Left ventricle myocardium inferior (tissue), 1 donor: ENCODE measurements at places on chromosomes 13 and 19. TPM values are rescaled to one million over a fixed set of nuclear protein-coding genes. Genes with fewer than 3 reads are reported as not detected.

DNA sequence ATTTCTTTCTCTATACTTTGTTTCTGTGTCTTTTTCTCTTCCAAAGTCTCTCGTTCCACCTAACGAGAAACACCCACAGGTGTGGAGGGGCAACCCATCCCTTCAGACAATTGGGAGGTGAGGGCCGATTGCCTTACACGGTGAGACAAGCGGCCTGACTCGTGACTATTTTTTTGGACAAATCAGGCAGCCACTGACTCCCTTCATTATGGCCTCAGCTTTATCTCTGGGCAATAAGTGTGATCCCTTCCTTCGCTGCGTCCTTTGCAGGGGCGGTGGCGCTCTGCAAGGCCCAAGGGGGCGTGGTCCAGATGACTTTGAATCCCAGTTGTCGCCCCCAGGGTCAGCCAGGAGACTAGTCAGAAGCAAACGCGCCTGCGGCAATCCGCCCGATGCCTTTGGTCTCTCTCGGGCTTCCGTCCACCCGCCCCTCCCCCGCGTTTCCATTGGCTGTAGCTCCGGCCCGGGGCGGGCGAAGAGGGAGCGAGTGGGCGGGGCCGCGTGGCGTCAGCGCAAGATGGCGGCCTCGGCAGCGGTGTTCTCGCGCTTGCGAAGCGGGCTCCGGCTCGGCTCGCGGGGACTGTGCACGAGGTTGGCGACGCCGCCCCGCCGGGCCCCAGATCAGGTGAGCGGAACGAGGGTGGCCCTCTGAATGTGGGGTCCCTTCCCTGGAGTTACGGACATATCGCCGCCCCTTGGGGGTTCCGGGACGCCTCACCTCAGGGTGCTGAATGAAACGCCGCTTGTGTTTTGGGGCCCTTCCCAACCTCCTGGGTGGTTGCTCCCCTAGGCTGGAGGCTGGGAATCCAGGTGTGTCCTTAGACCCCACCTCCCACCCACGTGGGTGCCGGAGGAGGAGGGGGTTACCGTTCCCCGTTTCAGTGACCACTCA lies at the start of gene TIMM50:
Gene TIMM50, plus strand, starts transcription at position 502 of the 892 bp plus-strand sequence. Its CDS starts 16 bp downstream, at position 518.
- peak; percentile 99 for DNase-seq

DNA sequence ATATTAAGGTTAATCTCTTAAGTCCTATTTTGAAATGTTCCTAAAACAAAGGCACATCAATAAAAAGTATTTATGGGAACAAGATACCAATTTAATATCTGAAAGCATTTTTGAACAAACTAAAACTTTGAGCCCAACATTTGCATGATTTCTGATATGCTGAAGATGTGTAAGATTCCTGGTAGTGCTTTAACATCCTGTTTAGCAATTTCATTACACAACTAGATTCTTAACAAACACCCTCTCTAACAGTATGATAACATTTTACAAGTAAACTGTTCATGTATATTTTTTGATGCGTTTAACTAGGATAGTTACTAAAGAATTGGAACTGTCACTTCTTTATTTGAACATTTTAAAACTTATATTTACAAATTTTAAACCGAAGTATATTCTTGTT lies 63.9 kb downstream of the DACH1 start:
- DNase-seq, result no peak

Gene FAAP24
- 0.49 TPM for total RNA-seq

Gene ACP7
- total RNA-seq, result not detected

GRCh38 chr19:55441692-55442321 lies 1.3 kb downstream of the SHISA7 start:
- DNase-seq, result no peak

- no peak for DNase-seq
Measured at GRCh38 chr19:10102787-10103236, 334 bp upstream of the ANGPTL6 start.

DNA sequence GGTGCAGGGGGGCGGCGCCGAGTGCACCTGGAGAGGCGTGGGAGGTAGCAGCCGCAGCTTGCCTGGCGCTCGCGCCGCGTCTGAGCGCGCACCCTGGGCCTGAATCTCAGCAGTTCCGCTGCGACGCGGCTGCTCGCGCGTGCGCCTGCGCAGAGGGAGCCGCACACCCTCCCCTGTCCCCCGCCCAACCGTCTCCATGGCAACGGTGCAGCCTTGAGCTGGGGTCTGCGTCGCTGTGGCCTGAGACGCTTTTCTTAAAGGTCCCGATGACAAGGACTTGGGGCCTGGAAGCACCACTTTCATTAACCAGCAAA lies at the start of gene PNMA8B:
Gene PNMA8B, minus strand, starts transcription at position 82 of the 314 bp plus-strand sequence. CDS start 402 bp downstream, outside the sequence.
- peak; percentile 63 for DNase-seq

DNA sequence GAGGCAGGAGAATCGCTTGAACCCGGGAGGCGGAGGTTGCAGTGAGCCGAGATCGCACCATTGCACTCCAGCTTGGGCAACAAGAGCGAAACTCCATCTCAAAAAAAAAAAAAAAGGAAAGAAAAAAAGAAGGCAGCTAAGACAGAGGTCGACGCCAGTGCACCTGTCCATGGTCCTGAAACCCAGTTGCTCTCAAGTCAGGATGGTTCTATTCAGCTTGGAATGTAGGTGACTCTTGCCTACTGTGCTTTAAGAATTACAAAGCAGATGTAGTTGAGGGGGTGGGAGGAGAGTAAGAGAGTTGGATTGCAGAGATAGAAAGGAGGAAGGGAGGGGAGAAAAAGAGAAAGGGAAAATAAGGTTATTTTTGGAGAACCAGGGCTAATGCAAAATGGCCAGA lies 18.7 kb downstream of the CACNG7 start:
- no peak for DNase-seq

DNA sequence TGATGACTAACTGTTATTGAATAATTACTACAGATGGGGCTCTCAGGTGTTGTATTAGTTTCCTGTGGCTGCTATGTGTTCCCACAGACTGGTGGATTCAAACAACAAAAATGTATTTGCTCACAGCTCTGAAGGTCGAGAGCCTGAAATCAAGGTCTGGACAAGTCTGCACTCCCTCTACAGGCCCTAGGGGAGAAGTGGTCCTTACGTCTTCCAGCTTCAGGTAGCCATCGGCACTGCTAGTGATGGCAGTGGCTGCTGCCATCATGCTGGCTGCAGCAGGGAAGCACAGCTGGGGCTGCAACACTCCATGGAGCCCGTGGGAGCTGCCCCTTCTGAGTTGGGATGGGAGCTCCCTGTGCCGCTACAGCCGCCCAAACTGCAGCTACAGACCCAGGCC lies 1.9 kb downstream of the TEX26 start:
- no peak for DNase-seq

GRCh38 chr13:97781891-97782305 lies 171.6 kb upstream of the IPO5 start:
- DNase-seq, result peak; percentile 27

Gene SPRYD7
- total RNA-seq, result 13.4 TPM

DNA sequence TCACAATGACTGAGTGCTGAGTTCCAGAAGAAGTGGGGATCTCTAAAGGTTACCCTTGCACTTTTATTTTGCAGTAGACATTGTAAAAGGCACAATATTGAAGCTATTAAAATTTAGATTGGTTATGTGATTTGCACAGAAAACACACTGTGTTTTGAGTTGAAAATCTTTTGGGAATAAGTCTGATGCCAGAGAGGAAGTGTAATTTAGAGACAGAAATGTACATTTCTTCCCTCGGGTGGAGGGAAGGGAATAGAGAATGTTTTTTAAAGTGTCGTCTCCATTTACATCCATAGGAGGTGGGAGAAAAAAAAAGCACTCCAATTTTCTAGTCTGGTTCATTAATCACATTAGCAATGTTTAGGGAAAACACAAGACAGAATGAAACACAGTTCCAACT lies 465.8 kb downstream of the OLFM4 start:
- no peak for DNase-seq

DNA sequence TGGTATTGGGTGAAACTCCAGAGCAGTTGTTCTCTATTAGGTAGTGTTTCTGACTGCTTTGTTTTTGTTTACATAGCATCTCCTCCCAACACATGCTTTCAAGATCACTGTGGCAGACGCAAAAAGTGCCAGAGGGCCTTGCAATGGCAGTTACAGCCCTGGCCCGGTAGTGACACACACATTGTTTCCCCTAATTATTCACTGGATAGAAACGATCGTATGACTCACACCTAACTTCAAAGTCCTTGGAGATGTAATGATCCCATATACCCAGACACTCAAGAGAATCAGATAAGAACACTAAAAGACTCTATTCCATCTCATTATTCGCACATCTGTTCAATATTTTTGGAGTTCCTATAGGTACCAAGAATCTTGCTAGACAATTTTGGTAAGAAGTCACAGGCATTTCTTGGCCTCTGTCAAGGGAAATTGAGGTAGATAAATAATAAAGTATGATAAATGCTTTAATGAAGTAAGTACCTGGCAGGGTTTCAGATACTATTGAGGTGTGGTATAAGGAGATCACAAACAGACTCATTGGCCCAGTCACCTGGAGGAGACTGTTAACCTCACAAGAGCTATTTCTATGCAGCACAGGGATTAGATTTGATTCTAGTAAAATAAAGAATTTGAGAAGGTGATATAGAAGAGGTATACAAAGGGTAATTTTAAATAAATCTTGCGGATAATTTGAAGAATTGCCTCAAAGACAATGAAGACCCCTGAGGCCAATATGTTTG lies 485.3 kb downstream of the SLITRK6 start:
- DNase-seq, result no peak

GRCh38 chr13:44393391-44393790 lies 19.8 kb downstream of the SERP2 start:
- no peak for DNase-seq

- no peak for DNase-seq
Measured at GRCh38 chr13:46795321-46795720, 1.6 kb downstream of the ESD start.

Gene TMPRSS9
- total RNA-seq, result not detected

DNA sequence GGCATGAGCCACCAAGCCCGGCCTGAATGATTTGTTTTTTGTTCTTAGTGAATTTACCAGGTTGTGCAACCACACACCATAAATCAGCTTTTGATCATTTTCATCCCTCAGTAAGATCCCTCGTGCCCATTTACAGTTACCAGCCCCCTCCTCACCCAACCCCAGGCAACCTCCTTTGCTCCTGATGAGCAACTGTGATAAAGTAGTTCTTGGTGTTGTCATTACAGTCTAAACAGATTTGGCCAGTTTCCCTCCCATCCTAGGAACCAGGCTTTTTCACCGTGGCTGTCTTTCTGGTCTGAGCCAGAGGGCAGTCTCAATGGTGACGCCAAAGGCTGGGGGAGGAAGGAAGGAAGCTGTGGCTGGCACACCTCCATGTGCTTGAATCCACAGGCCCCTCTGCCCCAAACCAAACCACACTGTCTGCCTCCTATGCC lies 61.2 kb upstream of the WDFY2 start:
- no peak for DNase-seq

- no peak for DNase-seq
Measured at GRCh38 chr19:41863209-41863931, 3.3 kb downstream of the RPS19 start.

Gene ZNF729
- total RNA-seq, result not detected

GRCh38 chr13:35472323-35472881 lies 4.1 kb downstream of the MAB21L1 start:
- DNase-seq, result no peak

GRCh38 chr19:3479834-3480215 lies 500 bp downstream of the SMIM24 start:
- no peak for DNase-seq

DNA sequence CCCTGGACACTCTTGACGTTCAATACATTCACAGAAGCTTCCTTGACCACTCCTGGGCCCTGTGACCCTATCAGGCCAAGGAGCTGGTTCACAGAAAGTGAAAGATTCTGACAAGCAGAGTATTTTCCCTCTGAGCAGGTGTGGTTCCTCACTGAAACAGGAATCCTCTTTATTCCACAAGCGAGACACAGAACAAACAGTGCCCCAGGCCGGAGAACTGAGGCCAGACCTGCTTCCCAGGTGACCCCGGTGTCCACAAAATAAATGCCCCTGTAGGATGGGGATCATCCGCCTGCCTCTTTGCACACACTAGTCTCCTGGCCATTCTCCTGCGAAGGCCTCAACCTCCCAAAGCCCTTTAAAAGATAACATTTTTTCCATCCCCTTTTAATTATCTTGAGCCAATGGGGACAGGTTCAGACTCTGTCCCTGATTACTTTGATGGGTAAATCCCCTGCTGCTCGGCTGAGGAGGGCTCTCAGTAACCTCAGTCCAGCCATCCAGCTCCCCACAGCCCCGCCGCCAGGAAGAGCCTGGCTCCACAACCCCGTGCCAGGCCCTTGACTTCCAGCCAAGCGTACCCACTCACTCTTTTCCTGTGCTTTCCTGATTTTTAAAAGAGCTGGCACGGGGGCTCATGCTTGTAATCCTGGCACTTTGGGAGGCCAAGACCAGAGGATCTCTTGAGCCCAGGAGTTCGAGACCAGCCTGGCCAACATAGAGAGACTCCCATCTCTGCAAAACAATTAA lies 129.1 kb downstream of the FOXO1 start:
- no peak for DNase-seq

- DNase-seq, result no peak
Measured at GRCh38 chr13:60696602-60697001, 299.6 kb downstream of the TDRD3 start.

- no peak for DNase-seq
Measured at GRCh38 chr19:50428772-50429463, 3.8 kb upstream of the MYBPC2 start.

DNA sequence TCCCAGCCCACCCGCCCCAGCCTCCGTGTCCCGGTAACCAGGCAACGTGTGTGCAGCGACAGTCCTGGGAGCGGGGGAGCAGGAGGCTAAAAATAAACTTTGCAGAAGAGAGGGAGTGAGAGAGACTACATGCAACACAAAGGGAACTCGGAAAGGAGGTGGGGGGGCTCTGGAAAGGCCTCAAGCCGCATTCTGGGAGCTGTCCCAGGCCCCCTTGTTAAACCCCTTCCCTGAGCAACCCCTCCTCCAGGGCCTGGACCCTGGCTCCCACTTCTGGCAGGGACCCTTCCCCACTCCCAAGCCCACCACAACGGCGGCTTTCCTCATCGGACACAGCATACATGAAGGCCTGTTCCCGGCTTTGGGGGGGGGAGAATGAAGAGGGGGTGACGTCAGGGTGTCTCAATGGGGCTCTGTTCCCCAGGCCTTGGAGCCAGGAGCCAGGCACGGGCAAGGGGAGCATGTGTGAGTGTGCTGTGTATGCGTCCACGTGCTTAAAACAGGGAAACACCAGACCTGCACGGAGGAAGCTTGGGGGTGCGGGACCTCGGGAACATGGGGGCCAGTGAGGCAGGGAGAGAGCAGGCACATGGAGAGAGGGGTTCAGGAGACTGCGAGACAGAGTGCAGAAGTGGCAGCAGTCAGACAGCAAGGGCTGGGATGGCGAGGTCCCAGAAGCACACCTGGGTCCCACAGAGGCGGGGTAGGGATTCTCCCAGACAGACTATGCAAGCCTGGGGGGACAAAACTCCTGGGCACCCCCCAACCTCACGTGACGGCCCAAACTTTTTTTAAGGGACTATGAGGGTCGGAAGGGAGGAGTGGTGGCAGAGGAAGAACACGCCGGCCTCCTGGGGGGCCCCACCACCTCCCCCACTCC lies 2.3 kb downstream of the ERF start:
- DNase-seq, result peak; percentile 46

Gene PPP1R12C
- total RNA-seq, result 228 TPM

GRCh38 chr13:113015826-113016525 lies 47.0 kb downstream of the MCF2L start:
- no peak for DNase-seq

Gene ZNF382
- 18.3 TPM for total RNA-seq

Gene TEKTIP1
- total RNA-seq, result not detected

GRCh38 chr13:44660050-44660449 lies 83.9 kb upstream of the TSC22D1 start:
- no peak for DNase-seq

Gene CBLC
- total RNA-seq, result not detected
